ENCODE measurements at places on chromosomes 2 and 18. TPM values are rescaled to one million over a fixed set of nuclear protein-coding genes. Genes with fewer than 3 reads are reported as not detected.

GPR55 gene
- 0.69 TPM for total RNA-seq

DNA sequence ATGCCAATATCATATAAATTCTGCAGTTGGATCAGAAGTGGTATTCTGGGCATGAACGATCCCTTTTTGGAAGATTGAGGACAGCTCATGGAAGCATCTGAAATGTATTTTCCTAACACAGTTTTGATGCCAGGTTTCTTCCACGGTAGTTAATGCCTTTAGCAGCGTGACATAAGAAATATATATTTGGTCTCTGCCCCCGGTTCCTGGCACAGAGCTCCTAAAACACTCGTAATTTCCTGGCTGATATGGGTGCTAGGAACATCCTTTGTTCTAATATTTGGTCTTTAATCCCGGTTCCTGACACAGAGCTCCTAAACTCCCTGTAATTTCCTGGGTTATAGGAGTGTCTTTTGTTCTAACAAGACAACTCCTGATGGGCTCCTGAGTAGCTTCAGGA, 8.2 kb upstream of the CABLES1 start:
- no peak for DNase-seq

- no peak for DNase-seq
Measured at GRCh38 chr2:67997528-67997900, 65.3 kb downstream of the C1D start.

DNA sequence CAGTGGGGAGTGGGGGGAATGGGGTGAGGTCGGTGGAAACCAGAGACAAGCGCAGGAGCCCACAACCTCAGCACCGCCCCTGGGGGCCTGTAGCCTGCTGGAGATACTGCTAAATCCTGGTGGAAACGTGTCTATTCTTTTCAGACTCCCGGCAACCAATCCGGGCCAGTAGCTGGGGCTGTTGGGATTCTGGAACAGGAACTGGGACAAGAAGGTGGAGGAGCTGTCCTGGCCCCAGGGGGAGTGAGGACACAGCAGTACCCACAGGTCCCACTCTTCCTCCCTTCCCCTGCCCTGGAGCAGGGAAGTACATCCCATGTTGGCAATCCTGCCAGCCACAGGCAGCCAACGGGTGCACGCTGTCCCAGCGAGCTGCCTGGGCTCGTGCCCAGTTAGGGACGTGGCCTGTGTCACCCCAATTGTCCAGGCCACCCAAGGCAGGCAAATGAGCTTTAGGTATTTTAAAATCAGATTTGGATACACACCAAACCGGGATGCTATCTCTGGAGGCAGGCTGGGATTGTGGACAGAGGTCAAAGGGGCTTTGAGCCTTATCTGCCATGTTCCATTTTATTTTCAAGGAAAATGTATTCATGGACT, 51.8 kb downstream of the HS1BP3 start:
- peak; percentile 89 for DNase-seq

ALMS1 gene
- 26.2 TPM for total RNA-seq

PPP1R1C gene
- total RNA-seq = 2.5 TPM

DNA sequence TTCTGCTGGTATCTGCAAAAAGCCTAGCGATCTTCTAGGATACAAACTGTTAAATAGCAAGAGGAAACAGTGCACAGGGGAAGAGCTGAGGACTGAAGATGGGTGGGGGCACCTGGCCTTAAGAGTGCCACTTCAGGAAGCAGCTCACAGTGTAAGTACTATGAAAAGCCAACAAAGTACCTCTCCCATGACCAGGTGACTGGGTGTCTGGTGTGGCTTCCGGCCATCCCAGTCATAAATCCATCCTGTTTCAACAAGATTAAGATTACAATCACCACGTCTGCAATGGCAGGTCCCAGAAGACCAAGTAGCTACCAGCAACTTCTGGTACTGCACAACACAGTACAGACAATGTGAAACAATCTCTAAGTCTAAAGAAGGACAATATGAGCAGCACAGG, 15.9 kb downstream of the ERFE start:
- no peak for DNase-seq

DNA sequence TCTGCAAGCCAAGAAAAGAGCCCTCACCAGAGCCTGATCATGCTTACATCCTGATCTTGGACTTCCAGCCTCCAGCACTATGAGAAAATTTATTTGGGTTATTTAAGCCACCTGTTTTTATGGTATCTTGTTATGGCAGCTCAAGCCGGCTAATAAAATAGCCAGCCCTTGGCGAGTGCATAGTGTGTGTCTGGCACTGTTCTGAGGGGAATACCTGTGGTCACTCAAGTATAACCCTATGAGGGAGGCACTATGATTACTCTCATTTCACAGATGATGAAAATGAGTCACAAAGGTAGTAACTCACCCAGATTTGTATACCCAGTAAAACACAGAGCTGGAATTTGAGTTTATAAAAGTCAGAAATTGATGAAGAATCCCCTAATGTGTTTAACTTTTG, 556.9 kb upstream of the SETBP1 start:
- DNase-seq = peak; percentile 29

- DNase-seq = no peak
Measured at GRCh38 chr18:10164271-10165071, 250.7 kb downstream of the VAPA start.

NEU2 gene
- total RNA-seq = not detected

ABCB11 gene
- total RNA-seq = 0.03 TPM

BCL11A gene
- 8.7 TPM for total RNA-seq

DNA sequence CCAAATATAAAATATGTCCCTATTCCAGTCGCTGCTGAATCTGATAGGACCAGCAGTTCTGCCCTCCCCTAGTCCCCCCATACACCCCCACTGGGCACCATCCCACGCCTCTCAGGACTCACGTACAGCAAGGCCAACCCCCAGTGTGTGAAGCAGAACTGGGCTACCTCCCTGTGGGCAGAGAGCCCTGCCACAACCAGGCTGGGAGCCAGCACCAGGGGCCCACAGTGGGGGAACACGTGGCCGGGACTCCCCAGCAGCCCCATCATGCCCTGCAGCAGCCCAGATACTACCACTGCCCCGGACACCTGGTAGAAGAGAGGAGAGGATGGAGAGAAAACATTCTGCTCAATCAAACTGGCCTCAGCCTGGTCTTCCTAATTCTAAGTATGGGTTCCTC, 1.3 kb downstream of the SLC23A3 start:
- no peak for DNase-seq

DUSP19 gene
- total RNA-seq = 4.4 TPM

Data from kidney (tissue), 22 donors.